ENCODE measurements at places on chromosomes 12 and 14.

DNA sequence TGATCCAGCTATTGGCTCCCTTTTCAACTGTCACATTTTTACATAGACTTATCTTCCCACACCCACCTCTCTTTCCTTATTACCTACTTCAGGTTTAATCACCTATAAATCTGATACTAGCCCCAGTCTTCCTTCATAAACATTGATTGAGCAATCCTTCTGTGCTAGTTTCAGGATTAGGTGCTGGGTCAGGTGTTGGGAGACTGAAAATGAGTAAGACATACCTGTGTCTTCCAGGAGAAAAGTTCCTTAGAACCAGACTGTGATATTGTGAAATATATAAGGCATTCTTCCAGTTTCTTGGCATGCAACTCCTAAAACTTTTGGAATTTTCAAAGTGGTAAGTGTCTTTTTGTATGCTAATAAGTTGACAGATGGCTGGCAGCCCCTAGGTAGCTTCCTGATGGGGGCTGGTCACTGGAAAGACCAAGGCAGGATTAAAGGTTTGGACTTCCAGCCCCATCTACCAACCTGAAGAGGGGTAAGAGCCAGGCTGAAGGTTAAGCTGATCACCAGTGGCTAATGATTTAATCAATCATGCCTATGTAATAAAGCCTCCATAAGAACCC lies 4.6 kb downstream of the ANO6 start:
- DNase-seq, result no peak

DNA sequence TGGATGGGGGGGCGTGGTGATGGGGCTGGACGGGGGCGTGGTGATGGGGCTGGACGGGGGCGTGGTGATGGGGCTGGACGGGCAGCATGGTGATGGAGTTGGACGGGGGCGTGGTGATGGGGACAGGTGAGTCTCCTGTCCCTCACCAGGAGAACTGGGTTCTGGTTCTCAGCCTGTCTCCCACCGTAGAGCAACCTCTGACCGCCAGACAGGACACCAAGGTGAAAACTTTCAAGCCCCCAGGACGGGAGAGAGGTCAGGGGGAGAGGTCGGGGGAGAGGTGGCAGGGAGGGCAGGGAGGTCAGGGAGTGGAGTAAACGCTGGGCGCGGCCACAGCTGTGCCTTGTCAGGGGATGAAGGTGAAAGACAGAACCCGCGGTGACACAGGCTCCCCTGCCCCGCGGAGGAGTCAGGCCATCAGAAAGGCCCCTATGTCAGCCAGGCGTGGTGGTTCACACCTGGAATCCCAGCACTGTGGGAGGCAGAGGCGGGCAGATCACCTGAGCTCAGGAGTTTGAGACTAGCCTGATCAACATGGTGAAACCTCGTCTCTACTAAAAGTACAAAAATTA lies 84.6 kb downstream of the GALNT9 start:
- DNase-seq, result no peak

- DNase-seq, result no peak
Observed at GRCh38 chr12:110424237-110424636, 20.7 kb upstream of the ANAPC7 start.

DNA sequence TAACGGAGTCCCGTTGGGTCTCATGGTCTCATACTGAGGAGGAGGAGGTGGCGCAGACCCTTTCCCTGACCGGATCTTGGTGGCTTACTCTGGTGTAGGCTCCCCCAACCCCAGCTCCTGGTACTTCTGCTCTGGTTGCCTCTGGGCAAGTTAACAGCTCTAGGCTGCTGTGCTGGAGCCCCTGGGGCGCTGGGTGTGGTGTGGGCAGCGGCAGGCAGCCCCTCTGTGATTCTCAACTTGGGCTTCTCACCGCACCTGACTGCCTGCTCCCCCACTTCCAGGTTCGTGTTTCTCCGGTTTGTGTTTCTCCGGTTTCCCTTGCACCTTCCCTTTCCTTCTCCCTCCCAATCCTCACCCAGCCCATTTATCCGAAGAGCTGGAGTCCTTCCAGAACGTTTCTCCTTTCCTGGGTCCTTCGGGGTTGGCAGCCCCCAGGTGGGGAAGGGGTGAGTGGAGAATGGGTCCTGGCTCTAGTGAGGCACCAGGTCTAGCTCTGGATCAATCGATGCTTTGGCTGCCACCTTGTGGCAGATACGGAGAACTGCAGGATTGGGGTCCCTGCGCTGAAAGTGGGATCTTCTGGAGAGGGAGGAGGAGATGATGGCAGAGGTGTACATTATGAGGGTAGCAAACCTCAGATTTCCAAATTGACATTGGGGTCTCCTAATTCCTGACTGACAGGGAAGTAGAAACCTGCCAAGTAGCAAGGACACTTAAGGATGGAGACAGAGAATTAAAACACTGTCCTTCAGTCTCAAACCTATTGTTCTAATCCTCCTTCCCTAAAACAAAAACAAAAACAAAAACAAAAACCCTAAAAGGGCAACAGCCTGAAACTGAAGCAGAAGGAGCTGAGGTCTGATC lies 8.3 kb downstream of the CISTR start:
- peak; percentile 64 for DNase-seq

- no peak for DNase-seq
Observed at GRCh38 chr12:27193106-27193505, 51.0 kb upstream of the STK38L start.

GRCh38 chr12:116662612-116663144 lies 75.2 kb downstream of the SPRING1 start:
- no peak for DNase-seq

DNA sequence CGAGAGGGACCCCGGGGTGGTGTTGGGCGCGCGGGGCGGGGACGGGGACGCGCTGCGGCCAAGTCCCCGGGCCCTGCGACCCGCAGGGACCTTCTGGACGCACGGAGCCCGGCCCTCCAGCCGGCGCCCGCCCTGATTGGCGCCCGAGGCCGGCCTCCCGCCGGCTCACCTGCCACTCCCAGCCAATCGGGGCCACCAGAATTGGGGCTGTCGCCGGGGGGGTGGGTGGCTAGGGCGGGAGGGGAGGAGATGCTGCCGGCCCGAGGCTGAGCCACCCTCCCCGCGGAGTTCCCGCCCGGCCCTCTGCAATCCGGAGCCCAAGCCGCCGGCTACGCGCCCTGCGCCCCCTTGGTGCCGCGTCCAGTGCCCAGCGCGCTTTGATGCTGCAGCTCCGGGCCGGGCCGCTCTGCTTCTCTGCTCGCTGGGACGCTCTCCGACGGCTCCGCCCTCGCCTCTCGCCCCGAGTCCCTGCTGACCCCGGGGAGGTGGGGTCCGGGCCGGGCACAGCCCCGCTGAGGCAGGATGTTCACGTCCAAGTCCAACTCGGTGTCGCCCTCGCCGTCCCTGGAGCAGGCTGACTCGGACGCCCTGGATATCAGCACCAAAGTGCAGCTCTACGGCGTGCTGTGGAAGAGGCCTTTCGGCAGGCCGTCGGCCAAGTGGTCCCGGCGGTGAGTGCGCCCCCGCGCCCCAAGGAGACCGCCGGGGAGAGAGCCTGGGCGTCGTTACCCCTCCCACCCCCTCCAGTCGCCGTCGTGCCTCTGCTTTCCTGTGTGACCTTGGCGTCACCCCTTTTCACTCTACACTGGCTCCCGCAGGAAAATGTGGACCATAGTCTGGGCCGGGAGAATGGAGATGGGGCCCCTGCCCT lies at the start of gene PLEKHD1:
TSS of gene PLEKHD1 (plus strand) at position 285 of the 871 bp plus-strand sequence. CDS start at position 523, 238 bp downstream.
- peak; percentile 26 for DNase-seq

DNA sequence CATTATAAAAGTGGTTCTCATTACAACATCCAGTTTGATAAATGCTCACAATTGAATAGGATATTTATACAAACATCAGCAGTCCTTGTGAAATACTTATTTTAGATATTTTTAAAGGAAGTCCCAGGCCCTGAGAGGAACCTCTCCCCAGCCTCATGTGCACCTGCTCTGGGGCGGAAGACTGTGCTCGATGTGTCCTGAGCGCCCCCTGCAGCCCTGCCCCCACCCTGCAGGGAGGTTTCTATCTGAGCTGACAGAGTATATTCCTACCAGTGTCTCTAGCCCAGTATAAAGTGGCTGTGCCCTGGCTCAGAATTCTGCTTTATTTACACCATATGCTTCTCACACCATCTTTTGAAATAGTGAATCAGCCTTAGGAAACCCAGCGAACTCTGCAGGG lies 1349.1 kb downstream of the TMEM121 start:
- DNase-seq, result peak; percentile 50

DNA sequence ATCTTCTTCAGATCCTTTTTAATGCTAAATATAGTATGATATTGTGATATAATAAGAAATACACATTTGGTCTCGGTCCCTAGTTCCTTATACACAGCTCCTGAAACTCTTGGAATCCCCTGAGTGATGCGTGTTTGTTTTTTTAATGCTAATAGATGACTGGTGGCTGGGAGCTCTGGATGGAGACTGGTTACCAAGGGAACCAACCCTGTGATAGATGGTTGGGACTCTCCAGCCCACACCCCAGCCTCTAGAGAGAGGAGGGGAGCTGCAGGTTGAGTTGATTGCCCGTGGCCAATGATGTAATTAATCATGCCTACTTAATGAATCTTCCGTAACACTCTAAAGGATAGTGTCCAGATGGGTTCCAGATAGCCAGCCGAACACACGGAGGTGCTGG lies 140.6 kb downstream of the FBXL14 start:
- DNase-seq, result no peak

- DNase-seq, result no peak
Observed at GRCh38 chr12:47244835-47245234, 165.1 kb upstream of the AMIGO2 start.

GRCh38 chr14:59482541-59483331 lies 1.5 kb downstream of the L3HYPDH start:
- DNase-seq, result no peak

DNA sequence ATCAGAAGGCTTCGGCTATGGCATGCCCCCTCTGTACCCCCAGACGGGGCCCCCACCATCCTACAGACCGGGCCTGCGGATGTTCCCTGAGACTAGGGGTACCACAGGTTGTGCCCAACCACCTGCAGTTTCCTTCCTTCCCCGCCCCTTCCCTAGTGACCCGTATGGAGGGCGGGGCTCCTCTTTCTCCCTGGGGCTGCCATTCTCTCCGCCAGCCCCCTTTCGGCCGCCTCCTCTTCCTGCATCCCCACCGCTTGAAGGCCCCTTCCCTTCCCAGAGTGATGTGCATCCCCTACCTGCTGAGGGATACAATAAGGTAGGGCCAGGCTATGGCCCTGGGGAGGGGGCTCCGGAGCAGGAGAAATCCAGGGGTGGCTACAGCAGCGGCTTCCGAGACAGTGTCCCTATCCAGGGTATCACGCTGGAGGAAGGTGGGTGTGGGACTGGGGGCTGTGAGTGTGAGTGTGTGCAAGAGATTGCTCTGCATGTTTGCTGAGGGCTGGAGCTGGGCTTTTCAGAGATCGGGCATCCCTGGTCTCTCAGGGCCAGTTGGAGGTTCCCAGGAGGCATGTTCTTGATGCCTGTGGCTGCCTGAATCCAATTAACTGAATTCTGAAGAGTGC lies 8.6 kb downstream of the NFATC4 start:
- no peak for DNase-seq

Data from stimulated activated CD4-positive, alpha-beta T cell treated with anti-CD3 and anti-CD28 coated beads, Interleukin-15, amount 100 ng/mL, for 24 hours (primary cell).